Fibroblast of lung (primary cell): ENCODE measurements at places on chromosomes 11 and 22. TPM values are rescaled to one million over a fixed set of nuclear protein-coding genes. Genes with fewer than 3 reads are reported as not detected.

The WNT11 gene
- polyA plus RNA-seq: 0.06 and 0.07 TPM in 2 replicates

The RAC2 gene
- 10.5 and 10.9 TPM in 2 replicates for polyA plus RNA-seq

The KRTAP5-7 gene
- not detected in 2 replicates for polyA plus RNA-seq

The WBP2NL gene
- polyA plus RNA-seq: 0.05 and 0.10 TPM in 2 replicates

DNA sequence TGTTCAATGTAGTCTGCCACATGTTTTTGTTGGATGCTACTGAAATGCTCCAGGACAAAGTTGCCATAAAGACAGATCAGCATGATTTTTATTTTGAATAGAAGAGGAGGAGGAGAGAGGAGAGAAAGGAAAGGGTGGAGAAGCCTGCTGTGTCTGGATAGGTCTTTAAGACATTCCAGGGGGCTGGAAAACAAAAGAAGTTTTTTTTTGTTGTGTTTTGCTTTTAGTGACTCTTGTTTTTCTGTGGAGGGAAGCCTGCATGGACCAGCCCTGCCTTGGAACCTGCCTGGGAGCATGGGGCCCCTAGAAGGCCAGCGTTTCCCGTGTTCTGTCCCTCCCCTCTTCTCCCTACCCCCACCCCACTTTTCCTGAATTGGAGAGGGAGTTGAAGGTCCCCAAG is 2.3 kb downstream of the TSPAN18 start:
- DNase-seq: no peak

DNA sequence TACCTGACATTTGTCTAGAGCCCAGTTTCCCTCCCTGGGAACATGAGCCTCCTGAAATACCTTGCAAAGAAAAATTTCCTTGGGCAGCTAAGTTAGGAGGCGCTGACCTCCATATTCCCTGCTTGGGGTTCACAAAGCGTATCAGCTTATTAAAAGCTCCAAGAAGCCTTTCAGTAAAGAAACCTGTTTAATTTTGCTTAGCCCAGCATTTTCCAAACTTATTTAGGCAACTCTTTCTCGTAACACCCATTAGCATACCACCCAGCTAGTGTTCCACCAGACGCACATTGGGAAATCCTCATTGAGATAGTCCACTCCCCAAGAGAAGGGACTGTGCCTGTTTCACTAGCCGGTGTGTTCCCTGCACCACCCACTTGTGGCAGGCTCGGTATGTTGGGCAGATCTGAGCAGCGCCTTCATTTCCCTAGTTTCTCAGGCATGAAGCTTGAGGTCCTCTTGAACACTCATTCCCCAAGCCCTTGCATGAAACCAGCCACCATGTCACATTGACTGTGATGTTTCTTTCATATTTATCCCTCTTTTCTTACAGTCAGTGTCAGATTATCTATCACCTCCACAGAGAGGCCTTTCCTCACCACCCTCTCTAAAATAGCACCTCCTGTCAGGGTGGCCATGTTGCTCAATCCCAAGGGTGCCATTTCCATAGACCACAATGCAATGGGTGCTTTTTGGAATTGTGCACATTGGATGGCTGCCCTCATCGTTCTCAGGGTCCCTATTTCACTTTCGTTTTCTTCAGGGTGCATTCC is 12.5 kb upstream of the ELF5 start:
- no peak for DNase-seq

- DNase-seq: peak; percentile 95
These were observed 13.1 kb downstream of the UBASH3B start for GRCh38 chr11:122668562-122669090.

DNA sequence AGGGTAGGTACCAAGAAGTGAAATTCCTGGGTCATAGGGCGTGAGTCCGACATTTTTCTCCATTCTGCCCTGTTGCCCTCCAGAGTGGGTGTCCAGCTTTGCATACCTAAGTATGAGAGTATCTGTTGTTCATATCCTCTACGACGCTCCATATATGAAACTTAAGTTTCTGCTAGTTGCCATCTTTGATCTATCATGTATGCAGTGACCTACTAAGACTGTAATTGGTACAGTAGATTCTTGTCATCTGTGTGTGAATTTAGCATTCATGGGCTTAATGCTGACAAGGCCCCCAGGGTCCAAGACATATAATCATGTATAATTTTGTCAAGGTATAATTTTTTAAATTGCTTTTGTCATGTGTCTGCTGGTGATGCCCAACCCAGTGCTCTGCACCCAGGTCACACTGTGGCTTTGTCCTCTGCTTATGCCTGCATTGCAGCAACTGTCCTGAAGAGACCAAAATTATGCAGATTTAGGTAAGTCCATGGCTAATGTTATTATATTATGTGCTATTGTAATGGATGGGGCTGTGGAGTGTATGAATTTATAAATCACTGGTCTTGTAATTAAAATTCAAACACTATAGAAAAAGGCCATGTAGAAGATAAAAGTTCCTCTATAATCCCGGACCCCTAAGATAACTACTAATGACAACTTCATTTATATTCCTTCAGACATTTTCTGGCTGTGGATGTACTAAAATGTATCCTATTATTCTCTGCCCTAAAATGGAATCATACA is 12.2 kb downstream of the NEAT1 start:
- peak; percentile 45 for DNase-seq

The CAPRIN1 gene
- polyA plus RNA-seq: 203 and 228 TPM in 2 replicates

DNA sequence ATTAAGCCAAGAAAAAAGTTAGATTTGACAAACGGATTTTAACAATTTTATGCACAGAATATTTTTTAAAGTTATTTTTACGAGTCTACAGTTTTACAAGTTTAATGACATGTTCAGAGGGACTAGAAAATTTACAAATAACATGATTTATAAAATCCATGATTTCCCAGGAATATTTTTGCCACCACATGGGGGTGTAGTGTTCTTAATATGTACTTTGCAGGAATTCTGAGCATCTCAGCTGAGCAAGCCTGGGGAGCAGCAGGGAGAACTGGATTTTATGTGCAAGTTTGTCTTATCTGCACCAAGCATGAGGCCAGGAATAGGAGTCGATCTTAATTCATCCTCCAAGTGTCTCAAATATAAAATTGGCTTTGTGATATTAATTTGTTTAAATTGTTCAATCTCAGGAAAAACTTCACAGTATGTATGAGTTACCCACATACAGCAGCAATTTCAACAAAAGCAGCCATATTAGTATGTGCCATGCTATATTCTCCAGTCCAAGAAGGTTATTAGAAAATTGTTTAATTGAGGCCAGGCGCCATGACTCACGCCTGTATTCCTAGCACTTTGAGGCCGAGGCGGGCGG is 826.3 kb downstream of the DLG2 start:
- DNase-seq: peak; percentile 22

DNA sequence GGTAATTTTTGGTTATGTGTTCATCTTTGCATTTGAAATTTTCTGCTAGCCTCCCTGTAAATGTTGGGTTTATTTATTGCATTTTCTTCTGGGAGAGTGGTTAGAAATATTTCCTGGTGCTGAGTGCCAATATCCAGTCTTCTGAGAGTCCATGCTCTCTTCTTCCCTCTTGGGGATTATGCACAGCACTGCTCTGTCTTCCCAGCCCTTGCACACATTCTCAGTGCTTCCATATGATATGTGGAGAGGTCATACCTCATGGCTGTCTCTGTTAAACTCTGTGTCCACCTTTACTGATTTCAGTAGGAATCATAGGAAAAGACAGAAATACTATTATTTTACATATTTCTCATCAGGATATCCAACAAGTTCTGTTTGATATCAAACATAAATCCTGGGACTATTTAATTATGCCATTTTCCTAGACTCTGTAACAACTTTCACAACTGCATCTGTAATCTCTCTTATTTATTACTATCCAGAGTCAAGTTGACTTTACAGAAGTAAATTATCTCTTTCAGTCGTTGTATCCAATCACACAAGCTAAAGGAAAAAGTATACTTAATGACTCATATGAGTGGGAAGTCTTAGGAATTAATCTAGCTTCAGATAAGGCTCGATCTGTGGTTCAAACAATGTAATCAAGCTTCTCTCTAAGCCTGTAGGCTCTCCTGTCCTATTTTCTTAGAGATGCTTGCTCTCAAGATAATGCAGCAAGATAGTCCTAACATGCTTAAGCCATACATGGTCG is 2.7 kb upstream of the NXPE1 start:
- DNase-seq: peak; percentile 6

The OR6A2 gene
- polyA plus RNA-seq: 0.03 TPM in 1 of 2 replicates, not detected in the other
